MG63 (cell line): ENCODE measurements at places on chromosomes 4 and X.
A peak's percentile ranks its signal among the peaks of the same experiment; 100 is the strongest.

DNA sequence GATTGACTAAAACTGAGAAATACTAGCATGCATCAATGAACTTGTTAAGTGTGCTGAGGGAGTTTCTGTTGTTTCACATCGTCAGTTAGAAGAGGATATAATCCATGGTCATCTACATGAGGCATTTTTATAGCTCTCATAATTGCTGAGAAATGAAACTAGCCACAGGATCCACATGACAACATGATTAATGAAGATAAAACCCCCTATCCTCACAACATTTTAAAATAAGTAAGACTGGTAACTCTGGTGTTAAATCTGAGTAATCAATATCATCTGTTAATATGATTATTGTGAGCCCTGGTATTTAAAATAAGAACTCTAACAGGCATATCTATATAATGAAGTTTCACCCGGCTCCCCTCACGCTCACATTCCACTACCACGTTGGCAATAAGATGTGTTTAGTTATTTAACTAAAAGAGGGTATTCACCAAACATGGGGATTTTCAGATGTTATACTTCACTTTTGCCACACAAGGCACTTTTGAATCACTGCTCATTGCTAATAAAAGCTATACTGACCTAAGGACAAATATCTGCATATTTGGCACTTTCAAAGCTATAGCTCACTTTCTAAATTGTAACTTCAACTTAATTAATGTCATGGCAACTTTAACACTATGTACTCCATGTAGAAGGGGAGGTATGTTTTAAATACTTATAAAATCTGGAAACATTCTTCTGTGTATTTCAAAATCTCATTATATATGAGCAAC lies 6.7 kb downstream of the UNC5C start:
- no peak for DNase-seq

GRCh38 chr4:89837385-89837992 lies 528 bp upstream of the SNCA start:
- no peak for DNase-seq

DNA sequence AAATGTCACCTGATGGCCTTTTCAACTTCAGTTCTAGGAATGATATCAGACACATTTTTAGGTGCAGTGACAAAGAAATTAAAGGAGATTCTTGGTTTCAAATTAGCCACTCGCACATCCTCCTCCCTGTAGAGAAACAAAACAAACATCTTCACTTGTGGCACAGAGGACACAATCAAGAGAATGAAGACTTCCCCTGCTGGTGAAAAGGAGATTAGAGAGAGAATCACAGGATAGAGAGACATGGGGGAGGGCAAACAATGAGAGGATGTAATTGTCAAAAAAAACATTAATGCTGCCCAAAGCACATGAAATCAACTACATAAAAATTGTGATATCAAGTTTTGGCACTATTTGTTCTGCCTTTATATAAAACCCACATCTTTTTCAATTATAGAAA lies 34.5 kb downstream of the ACE2 start:
- DNase-seq: no peak

DNA sequence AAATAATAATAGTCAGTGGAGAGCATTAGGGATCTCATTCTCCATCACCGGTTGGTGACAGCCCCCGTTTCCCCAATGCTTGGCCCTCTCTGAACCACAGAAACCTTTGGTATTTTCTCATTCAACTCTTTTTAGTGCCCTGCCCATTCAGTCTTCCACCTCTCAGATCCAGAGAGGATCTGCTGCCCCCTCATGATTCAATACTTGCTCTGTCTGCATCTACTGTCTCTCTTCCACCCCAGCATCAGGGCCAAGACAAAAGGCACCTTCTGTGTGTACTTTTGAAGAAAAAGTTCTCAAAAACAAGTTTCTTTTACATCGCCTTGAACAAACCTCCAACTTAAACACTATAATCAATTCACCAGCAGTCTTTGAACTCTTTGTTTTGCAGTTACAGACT lies 19.3 kb downstream of the CLTRN start:
- no peak for DNase-seq

DNA sequence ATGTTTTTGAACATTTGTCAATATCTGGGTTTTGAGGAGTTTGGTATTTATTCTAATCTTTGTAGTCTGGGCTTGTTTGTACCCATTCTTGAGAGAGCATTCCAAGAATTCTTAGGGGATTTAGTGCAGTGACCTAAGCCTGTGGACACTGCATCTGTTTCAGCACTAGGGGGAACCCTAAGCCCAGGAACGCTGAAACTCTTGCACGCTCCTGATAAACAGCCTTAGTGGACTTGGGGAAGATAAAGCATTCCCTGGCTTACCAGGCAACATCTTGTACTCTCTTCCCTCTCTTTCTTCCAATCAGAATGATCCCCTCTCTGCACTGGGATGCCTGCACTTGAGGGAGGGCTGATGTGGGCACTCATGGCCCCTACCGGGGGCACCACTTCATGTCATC lies 654.9 kb upstream of the HTR2C start:
- peak; percentile 9 for DNase-seq

DNA sequence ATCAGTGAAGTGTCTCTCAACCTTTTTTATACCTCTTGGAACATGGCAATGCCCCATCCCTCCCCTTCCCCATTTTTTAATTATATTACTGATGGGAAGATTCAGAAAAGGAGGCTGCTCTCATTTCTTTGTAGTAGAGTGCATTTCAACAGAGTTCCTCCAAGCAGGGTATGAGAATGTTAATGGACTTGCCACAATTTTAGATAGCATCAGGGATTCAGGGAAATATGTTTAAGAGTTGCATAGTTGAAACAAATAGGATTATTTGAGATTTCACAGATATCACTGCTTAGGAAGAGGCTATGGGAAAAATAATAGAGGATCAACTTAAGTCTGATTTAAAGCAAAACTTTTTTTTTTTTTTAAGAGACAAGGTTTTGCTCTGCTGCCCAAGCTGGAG lies 46.2 kb downstream of the DIPK2B start:
- no peak for DNase-seq

GRCh38 chr4:128355305-128355704 lies 67.7 kb upstream of the PGRMC2 start:
- DNase-seq: no peak

DNA sequence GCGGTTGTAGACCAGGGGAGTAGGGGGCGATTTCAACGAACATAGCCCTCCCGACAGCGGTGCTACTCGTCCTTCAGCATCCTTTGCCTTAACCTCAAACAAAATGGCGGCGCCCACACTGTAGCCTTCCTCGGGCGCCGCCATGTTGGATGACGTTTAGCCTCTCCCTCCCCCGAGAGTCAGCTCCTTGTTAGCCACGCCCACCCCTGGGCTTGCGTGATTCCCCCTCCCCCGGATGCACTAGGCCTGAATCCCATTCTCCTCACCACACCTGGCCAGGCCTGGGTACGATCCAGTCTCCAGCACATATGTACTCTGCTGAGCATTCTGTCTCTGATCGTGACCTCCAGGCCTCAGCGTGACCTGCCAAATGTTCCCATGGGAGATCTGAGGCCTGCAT lies 49.0 kb upstream of the ZNF157 start:
- no peak for DNase-seq

- DNase-seq: no peak
These were observed 26.0 kb downstream of the FAM53A start for GRCh38 chr4:1658146-1658545.

- DNase-seq: no peak
These were observed 107.8 kb downstream of the TNIP2 start for GRCh38 chr4:2648159-2648814.

DNA sequence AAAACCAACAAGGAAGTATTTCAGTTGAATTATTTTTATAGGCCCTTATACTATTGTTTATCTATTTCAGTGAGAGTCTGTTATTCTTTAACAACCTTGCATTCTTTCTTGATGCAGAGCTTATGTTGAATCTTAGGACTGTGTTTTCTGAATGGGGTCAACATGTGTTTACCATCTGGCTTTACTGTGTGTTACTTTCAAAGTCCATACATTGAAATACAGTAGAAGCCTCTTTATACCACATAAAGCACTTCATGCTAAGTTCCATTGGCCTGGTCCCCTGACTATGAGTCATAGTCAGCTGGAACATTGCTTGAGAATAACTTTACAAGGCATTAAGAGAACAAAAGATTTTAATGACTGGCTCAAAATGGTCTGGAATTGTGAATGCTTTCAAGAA lies 152.6 kb downstream of the GASK1B start:
- DNase-seq: peak; percentile 87

GRCh38 chrX:95332530-95332929 lies 1352.1 kb upstream of the DIAPH2 start:
- no peak for DNase-seq

DNA sequence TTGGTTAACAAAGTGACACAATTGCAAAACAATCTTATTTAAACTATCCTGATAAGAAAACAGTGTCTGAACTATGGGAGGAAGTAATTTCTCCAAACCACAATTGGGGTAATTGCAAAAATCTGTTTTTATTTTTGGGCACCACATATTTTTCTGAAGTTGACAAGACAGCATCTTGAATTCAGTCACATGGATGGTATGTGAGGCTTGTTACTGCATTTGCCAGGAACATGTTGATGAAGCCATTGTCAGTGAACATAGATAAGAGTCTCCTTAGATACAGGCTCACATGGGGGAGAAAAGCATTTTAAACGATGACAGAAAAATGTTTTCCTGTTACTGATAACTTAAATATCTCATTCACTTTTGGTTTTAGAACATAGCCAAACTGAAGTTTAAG lies 5.5 kb upstream of the USP53 start:
- DNase-seq: no peak

- DNase-seq: no peak
These were observed 76.6 kb downstream of the INTS12 start for GRCh38 chr4:105631818-105632400.

DNA sequence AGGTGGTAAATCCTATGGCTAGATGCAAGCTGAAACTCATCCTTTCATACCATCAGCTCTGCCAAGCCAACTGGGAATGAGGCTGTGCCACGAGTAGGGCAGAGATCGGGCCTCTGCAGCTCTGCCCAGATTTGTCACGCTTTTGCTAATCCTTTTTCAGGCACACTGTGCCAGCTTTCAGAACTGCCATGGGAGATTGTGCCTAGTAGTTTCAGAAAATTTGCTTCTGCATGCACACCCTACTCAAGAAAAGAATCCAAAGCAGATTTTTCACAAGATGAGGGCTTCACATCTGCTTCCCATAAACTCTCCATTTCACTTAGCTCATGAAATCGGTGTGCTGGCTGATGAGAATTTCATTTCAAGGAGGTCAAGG lies 3.3 kb upstream of the ADH7 start:
- no peak for DNase-seq

- no peak for DNase-seq
These were observed 34.7 kb downstream of the CDX4 start for GRCh38 chrX:73481521-73481920.

- DNase-seq: no peak
These were observed 5.0 kb downstream of the TDO2 start for GRCh38 chr4:155908187-155909139.

DNA sequence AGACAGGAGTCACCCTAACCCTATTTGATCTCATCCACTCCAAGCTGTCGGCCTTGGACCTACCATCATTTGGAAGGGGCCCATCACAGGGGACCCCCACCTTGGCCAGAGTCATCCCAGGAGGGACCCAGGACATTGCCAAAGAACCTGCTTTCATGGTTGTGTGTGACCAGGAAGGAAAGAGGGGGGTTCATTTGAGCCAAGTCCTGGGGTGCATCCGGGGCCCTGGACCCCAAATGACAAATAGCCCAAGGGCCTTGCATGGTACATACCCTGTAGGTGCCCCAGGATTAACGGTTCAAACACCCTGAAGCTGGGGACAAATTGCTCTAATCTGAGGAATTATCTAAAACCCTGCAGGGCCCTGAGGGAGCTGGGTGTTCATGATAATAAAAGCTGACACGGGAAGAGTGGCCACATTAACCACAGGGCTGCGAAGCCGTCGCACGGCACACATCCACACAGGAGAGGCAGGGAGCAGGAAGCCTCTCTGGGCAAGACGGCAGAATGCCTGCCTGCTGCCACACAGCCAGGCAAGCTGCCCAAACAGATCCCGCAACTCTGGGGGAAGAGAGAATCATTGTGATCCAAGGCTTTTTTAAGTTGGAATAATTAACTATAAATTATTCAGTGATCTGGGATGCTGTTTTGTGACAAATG lies 28.2 kb upstream of the PPP2R2C start:
- DNase-seq: no peak
